ENCODE measurements at places on chromosomes 5 and 9.

- no peak for DNase-seq
Measured at GRCh38 chr5:100553209-100553608, 18.0 kb downstream of the FAM174A start.

- no peak for DNase-seq
Measured at GRCh38 chr9:7241694-7242093, 483.9 kb downstream of the KDM4C start.

DNA sequence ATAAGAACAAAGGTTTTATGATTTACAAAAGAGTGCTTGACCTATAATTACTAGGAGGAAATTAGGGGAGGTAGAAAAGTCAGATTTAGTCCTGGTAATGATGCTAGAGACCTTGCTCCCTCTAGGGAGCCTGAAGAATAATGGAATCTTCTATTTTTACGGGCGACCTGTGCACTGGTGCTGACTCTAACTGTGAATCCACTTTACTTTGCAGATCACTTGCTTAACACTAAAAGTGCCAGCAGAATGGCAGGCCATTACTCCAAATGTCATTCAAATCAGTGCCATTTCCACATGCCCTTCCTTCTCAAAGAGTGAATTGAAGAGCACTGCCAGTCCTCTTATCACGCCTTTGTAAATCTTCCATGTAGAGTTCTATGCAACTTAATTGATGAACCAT lies 359.4 kb upstream of the ARRDC3 start:
- no peak for DNase-seq

- peak; percentile 30 for DNase-seq
Measured at GRCh38 chr5:141149812-141150211, at the start of gene PCDHB6. PCDHB6 (plus strand) TSS chr5:141150057; CDS start chr5:141150258, 201 bp downstream.

- DNase-seq, result no peak
Measured at GRCh38 chr9:109411798-109412352, 86.2 kb downstream of the PTPN3 start.

- DNase-seq, result no peak
Measured at GRCh38 chr5:83726912-83727311, 6.3 kb upstream of the HAPLN1 start.

- no peak for DNase-seq
Measured at GRCh38 chr5:176743136-176743861, 67.1 kb upstream of the UNC5A start.

DNA sequence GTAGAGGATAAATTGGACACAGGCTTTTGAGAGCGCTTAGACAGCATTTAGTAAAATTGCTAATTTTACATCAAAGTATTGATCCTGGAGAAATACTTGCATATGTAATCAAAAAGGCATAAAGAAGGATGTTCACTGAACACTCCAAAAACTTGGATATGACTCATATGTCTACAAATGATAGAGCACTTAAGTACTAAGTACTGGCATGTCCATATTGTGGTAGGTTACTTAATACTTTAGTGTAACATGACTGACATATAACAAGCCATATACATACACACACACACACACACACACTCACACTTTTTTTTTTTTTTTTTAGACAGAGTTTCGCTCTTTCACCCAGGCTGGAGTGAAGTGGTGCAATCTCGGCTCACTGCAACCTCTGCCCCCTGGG lies 361.9 kb downstream of the ARHGEF28 start:
- DNase-seq, result no peak

DNA sequence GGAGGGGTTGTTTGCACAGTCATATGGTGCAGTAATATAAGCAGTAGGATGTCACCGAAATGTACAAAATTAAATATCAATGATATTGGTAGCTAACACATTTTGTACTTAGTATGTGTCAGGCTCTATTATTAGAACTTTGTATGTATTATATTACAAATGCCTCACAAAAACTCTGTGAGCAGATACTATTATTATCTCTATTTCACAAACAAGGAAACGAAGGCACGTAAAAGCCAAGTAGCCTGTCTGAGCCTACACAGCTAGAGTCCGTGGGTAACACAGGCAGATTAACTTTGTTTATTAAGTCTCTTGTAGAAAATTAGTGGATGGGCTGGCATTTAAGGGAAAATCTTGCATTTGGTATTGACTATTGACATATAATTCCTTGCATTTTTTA lies 284.3 kb upstream of the DAB2 start:
- no peak for DNase-seq

DNA sequence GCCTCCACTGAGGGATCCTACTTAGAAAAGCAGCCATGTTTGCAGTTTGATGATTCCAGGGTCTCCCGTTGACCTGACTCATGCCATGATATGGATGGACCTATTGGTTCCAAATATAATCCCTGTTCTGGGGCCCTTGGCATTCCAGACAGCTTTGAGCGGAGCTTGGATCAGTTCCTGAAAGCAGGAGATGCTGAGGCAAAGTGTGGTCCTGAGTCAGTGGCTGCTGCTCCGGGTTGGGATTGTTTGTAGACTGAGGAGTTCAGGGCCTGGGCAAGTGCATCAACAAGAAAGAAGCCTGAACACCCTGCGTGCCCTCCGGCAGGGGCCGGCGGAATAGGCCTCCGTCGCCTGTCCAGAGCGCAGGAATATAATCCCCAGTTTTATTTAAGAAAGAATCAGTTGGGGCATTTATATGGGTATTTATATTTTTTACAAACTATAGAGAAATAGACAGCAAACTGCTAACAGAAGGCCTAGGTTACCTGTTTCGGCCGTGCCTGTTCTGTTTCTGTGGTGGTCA lies 50.6 kb downstream of the LRSAM1 start:
- DNase-seq, result no peak

DNA sequence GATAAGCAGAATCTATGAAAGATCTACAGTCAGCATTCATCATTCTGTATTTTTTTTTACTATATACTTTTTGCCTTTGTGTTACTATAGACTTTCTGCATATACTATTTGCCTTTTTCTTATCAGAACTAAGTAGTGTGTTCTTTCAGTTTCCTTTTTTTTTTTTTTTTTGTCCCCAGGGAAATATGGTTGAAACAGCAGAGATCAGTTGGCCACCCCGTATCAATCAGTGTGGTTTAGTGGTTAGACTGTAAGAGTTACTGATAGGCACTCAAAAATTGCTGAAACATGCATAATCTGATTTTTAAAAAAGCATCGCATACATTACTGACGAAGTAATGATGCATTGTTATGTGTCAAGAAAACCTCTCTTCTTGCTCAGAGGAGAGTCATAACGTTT lies 990.8 kb upstream of the EDIL3 start:
- no peak for DNase-seq

GRCh38 chr5:92518318-92518904 lies 1062.6 kb downstream of the NR2F1-AS1 start:
- DNase-seq, result peak; percentile 5

GRCh38 chr9:88390371-88390990 lies 2.2 kb downstream of the SPIN1 start:
- DNase-seq, result no peak

GRCh38 chr9:31255211-31255610 lies 1129.2 kb upstream of the ACO1 start:
- DNase-seq, result no peak

GRCh38 chr9:8074713-8075286 lies 275.2 kb upstream of the DMAC1 start:
- no peak for DNase-seq

- DNase-seq, result no peak
Measured at GRCh38 chr5:33041586-33041985, 330.5 kb downstream of the NPR3 start.

DNA sequence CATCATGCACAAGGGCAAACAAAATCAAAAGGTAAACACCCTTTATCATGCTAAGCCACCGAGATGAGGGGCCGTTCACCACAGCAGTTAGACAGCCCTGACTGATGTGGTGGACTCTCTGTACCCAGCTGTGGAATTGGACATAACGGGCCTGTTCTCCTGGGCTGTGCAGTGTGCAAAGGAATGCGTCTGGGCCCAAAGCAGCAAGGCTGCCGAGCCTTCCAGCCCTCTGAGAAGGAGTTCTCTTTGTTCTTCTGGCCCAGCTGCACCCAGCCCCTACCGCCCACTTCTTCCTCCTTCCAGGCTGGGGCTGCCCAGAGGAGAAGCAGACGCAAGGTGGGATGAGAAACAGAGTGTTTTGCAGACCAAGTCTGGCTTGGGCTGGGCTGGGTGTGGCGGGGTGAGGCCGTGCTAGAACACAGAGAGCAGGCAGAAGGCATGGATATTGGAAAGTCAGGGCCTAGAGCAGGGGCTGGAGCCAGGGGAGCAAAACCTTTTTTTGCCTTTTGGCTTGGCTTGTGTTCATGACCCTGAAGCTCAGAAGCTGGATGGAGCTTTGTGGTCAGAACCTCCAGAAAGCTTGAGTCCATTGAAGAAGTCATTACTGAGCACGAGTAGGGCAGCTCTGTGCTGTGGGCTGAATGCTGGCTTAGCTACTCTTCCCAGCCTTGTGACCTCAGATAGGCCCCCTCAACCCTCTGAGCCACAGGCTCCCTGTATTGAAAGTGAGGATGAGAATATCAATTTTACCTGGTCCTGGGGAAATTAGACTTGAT lies 49.8 kb upstream of the SH3PXD2B start:
- no peak for DNase-seq

- DNase-seq, result no peak
Measured at GRCh38 chr5:99973779-99974178, 561.4 kb upstream of the FAM174A start.

DNA sequence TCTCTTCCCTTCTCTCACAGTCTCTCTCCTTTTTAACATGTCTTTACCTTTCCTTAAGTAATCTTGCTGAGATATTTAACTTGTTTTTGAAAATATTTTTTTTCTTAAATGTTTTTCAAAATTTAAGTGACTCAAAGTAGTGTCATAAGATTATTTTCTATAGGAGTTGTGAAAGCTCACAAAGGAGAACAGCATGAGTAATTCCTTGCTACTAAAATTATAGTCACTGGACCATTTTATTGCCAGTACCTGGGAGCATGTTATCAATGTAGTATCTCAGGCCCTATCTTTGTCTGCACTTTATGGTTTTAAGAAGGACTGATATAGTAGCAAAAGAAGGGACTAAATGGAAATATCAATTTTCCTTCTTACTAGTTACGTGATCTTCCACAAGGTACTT lies 181.9 kb downstream of the TMEM232 start:
- no peak for DNase-seq

DNA sequence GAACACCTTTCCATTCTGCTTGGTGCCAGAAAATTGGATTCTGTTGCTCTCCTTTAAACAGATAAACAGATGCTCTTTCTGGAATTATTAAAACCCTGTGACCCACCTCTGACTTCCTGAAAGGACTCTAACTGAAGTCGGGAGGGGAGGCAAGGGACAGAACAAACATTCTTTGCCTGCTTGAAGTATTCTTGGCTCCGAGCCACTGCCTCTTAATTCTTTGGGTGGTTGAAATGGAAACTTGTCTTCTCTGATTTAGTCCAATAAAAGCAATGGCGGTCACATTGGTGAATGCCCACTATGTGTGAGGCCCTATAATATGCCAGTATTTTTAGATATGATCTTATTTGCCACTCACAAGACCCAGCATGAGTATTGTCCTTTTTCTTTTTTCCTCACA lies 236.8 kb downstream of the SLIT3 start:
- DNase-seq, result no peak

DNA sequence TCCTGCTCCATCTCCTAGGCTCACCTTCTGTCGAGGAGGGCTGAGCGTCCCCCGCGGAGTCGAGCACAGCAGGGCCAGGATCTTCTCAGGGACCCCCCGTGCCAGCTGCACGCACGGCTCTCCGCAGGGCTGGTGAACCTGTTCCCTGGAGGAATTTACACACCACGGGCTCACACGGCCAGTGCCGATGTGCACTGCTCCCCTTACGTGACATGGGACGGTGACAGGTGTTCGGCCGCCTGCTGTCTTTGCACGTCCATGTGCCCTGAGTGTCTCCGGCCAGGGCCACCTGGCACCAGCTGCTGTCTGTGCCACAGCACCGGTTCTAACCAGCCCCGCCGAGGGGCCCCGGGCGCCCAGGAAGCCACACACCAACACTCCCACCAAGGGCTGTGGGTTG lies 8.7 kb upstream of the AGPAT2 start:
- DNase-seq, result no peak

- DNase-seq, result peak; percentile 98
Measured at GRCh38 chr9:134698587-134699342, 57.2 kb downstream of the COL5A1 start.

- DNase-seq, result no peak
Measured at GRCh38 chr9:111300140-111300735, 29.8 kb downstream of the OR2K2 start.

DNA sequence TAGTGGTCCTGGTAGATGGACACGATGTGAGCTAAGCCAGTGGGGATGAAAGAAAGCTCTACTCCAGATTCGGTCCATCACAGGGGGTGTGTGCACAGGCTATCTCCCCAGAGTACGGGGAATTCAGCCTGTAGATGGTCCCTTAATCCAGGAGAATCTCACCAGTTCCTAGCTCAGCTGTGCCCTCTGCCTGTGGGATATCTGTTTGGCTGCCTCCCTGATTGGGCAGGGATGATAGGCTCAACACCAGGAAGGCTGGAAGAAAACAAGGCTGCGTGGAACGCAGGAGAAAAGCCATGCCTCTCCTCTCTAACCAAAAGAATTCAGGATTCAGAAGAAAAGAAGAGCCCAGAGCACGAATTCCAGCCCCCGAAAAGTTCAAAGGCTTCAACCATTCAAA lies 40.9 kb downstream of the VLDLR start:
- DNase-seq, result peak; percentile 64

GRCh38 chr5:112762113-112762810 lies 24.6 kb downstream of the APC start:
- no peak for DNase-seq

DNA sequence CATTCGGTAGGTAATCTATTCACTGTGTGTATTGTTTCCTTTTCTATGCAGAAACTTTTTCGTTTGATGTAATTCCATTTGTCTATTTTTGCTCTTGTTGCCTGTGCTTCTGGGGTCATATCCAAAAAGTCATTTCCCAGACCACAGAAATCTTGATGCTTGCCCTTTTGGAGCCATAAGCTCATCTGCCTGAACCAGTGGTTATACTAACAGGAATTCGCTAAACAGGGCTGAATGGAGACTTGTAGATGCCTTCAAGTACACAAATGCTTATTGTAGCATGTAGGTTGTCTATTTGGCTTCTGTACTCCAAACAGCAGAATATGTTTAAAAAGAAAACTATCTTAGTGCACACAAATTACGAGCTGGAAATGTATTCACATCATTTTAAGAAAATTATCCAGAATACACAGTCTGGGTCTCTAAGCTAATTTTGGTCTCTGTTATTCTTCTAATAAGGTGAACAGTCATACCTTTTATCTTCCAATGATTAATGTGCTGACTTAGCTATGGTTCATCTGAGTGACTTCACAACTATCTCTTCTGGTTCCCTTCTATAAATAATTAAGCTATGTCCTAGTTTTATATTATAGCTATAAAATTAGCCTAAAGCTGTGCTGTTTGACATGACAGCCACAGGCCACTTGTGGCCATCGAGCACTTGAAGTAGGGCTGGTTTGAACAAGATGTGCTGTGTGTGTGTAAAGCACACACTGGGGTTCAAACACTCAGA lies 87.6 kb downstream of the DAPK1 start:
- no peak for DNase-seq

GRCh38 chr9:121738411-121738810 lies 87.0 kb downstream of the DAB2IP start:
- DNase-seq, result no peak

- no peak for DNase-seq
Measured at GRCh38 chr5:132408965-132409364, 39.5 kb downstream of the SLC22A5 start.
